CD4-positive, alpha-beta T cell treated with Interleukin-6 at 100 ng/mL for 8 hours (primary cell): ENCODE measurements at places on chromosomes 11 and 22.

GRCh38 chr11:44424841-44425240 lies 114.9 kb upstream of the ALX4 start:
- DNase-seq = no peak

DNA sequence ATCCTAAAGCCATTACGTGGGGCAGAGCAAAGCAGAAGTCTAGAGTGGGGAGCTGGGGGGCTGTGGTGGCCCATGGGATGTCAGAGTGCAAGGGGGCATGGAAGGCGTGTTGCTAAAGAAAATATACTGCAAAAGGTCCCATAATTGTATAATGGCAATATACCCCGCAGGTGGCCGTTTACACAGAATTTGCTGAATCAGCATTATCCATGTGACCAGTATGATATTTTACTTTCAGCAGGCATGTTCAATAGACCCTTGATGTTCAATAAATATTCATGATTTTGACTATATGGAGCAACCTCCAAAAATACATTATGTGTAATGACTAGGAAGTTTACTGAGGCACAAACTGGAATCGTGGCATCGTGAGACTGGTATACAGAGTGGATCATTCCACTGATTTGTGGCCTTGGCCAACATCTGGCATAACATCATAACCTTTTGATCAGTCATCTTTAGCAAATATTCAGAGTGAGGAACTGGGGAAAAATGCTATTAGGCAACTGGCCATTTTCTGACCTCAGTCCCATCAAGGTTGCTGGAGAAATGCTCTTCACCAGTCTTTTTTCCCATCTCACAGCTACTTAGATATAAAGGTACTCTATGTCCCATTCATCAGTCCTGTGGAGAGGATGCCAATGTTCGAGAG lies 29.3 kb upstream of the PPP2R1B start:
- DNase-seq = no peak

GRCh38 chr22:38215156-38216038 lies 13.6 kb downstream of the MAFF start:
- no peak for DNase-seq

DNA sequence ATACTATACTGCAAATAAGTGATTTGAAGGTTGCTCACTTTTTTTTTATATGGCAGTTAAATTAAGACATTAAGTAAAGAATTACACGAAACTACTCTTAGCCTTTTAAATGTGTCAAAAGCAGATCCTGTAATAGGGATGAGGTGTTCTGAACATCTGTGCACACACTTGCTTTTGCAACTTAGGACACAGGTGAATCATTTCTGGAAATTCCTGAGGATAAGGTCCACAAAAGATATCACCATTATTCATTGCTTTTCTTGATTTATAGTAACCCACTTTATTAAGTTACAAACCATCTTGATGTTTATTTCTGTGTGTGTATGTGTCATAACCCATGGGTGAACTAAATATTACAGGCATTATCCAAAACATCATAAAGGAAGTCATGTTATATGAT lies 55.9 kb downstream of the SLC5A12 start:
- DNase-seq = no peak

- DNase-seq = no peak
These were observed 797 bp downstream of the LGR4 start for GRCh38 chr11:27471589-27472397.

DNA sequence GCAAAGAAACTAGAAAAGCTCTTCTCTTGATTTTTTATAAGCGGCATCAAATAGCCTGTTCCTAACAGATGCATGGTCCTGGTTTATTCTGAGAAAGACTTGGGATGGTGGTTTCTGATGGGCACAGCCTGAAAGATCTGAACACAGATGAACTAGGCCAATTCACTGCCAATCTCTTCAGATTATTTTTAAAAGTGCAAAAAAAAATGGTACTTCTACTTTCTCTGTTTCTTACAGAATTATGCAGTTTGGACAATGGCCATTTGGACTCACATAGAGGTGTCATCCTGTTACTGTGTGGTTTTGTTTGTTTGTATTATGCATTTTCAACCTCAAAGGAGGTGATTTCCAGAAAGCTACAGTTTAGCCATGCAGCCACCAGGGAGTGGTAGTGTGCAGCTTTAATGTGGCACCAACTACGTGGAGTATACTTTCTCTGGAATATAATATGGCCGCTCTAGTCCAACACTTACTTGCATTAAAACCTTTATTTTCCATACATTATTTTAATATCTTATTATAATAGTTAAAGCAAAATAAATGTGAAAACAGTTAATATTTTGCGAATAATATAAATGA lies 469.8 kb upstream of the KIRREL3 start:
- no peak for DNase-seq

- no peak for DNase-seq
These were observed 1584.3 kb upstream of the RAG2 start for GRCh38 chr11:38182126-38182866.

GRCh38 chr11:47325271-47326041 lies 27.0 kb downstream of the MYBPC3 start:
- no peak for DNase-seq

DNA sequence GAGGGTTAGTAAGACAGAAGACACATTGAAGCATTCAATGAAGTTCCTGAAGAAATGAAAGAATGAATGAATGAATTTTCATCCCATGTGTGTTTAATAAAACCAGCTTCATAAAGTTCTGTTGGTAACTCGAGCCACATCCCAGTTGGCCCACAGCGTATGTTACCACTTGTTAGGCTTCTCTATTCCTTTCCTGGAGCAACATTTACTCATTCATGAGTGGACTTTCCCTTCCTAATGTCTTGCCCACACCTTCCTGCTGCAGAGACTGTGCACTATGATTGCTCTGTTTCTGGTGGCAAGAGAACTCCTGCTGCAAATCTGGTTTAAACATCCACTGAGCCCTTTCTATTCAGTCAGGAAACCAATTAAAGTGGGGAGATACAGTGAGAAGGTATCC lies 7.0 kb downstream of the OR52R1 start:
- no peak for DNase-seq

GRCh38 chr11:93736129-93736528 lies 5.2 kb downstream of the TAF1D start:
- DNase-seq = no peak

GRCh38 chr11:64870893-64871466 lies 7.4 kb downstream of the EHD1 start:
- no peak for DNase-seq

- no peak for DNase-seq
These were observed 19.0 kb upstream of the PRODH start for GRCh38 chr22:18954990-18955571.

DNA sequence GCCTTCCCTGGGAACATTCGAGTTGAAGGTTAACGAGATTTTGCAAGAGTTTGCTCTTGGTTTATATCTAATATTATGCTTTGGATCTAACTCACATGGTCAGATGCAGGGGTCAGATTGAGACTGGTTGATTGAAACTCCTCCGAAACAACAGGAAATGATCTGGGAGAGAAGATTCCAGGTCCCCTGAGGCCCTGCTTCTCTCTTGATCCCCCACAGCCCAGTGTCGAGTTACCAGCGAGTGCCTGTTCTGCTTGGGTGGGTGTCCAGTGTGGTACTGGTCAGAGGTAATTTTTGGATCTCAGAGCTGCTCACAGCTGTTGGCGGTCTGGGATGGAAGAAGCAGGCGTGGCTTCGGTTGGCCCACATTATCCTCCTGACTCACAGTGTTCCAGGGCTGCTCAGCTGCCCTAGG lies 9.2 kb downstream of the FBLN1 start:
- no peak for DNase-seq

DNA sequence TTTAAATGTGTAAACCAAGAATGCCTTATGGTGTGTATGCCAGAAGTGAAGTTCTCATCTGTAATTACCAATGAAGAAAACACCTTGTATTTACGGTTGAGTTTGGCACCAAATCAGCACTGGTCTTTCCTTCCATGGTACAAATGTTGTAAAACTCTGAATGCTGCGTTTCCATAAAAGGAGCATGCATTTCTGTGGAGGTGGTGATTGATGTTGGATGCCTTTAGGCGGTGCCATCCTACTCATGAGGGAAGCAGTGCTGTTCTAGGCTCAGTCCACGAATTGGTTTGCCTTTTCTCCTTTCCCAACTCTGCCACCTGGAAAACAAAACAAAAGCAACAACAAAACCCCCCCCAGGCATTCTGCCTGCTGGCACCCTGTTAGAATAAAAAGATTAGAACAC lies 124.4 kb downstream of the TEAD1 start:
- no peak for DNase-seq

DNA sequence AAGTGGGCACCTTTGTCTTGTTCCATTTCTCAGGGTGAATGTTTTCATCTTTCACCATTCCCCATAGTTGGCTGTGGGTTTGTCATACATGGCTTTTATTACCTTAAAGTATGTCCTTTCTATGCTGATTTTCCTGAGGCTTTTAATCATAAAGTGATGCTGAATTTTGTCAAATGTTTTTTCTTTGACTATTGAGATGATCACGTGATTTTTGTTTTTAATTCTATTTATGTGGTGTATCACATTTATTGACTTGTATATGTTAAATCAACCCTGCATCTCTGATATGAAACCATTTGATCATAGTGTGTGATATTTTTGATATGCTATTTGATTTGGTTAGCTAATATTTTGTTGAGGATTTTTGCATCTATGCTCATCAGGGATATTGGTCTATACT lies 216.4 kb upstream of the FAT3 start:
- DNase-seq = no peak

- peak; percentile 64 for DNase-seq
These were observed 53.8 kb downstream of the ST14 start for GRCh38 chr11:130213143-130213978.

- DNase-seq = no peak
These were observed 29.5 kb downstream of the C2CD3 start for GRCh38 chr11:74141241-74141695.

DNA sequence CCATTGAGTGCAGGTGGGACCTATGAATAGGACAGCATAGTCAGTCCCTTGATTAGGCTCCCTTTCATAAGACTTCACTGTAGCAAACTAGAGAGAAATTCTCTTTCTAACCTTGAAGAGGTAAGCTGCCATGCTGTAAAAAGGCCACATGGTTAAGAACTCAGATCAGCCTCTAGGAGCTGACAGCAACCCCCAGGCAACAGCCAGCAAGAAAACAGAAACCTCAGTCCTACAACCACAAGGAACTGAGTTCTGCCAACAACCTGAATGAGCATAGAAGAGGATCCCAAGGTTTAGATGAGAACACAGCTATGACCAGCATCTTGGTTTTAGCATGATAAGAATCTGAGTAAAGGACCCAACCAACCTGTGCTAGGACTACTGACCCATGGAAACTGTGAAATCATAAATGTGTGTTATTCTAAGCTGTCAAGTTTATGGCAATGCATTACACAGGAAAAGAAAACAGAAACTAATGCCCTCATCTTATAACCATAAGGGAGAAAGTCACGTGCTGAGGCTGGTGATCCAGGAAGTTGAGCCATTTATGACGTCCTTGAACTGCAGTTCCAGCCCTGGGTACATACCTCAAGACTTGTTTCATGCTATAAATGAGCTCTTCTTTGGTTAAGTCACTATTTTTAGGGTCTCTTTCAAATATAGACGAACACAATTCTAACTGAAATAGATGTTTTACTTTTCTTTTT lies 43.3 kb downstream of the RAB38 start:
- no peak for DNase-seq

GRCh38 chr11:127000291-127000968 lies at the start of gene KIRREL3:
Gene KIRREL3 (minus strand): TSS chr11:127000770.
- no peak for DNase-seq

GRCh38 chr22:20844055-20845037 lies 14.3 kb downstream of the PI4KA start:
- no peak for DNase-seq

DNA sequence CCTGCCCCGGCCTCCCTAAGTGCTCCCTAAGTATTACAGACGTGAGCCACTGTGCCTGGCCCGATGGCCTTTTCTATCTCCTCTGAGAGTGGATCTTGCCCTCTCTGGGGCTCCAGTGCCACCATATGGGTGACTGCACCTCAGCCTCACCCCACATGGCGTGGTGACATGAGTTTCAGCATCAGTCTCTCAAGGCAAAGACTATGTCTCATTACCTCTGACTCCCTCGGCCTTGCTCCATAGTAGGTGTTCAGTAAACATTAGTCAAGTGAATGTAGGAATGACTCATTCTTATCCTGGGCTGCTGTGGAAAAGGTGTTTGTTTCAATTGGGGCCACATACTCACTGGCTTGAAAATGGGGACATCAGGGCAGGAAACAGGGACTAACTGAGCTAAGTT lies 168.8 kb downstream of the GRIK4 start:
- DNase-seq = no peak

GRCh38 chr22:19892257-19892879 lies 37.7 kb upstream of the GNB1L start:
- peak; percentile 66 for DNase-seq
